ENCODE measurements at places on chromosomes 7 and 10.

DNA sequence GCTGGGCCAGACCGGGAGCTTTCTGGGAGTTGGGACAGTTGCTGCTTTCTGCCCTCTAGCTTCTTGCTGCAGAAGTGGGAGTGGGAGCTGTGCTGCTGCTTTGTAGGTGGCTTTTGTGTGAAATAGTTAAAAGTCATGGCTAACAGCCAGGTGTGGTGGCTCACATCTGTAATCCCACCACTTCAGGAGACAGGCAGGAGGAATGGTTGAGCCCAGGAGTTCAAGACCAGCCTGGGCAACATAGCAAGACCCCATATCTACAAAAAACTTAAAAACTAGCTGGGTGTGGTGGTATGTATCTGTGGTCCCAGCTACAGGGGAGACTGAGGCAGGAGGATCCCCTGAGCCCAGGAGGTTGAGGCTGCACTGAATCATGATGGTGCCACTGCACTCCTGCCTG lies 13.7 kb downstream of the TACR2 start:
- no peak for DNase-seq

- no peak for DNase-seq
Observed at GRCh38 chr10:126930883-126931503, 25.8 kb downstream of the DOCK1 start.

DNA sequence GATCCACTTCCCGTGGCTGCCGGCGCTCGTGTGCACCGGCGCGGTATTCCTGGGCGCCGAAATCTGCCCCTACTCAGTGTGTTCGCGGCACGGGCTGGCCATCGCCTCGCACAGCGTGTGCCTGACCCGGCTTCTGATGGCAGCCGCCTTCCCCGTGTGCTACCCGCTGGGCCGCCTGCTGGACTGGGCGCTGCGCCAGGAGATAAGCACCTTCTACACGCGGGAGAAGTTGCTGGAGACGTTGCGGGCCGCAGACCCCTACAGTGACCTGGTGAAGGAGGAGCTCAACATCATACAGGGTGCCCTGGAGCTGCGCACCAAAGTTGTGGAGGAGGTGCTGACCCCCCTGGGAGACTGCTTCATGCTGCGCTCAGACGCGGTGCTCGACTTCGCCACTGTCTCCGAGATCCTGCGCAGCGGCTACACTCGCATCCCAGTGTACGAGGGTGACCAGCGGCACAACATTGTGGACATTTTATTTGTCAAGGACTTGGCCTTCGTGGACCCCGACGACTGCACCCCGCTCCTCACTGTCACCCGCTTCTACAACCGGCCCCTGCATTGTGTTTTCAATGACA lies 1.3 kb downstream of the CNNM1 start:
- DNase-seq: no peak

DNA sequence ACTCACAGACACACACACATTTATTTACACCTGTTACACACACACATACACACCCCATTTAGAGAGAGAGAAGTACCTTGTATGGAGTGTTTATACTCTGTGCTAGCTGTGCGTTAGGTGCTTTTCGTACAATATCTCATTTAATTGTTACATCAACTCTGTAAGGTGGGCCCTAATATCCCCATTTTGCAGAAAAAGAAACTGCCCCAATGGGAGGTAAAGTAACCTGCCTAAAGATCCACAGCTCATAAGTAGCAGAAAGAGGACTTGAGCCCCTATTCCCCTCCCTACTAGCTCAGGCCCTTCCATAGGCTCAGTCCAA lies 23.8 kb upstream of the RBM20 start:
- no peak for DNase-seq

DNA sequence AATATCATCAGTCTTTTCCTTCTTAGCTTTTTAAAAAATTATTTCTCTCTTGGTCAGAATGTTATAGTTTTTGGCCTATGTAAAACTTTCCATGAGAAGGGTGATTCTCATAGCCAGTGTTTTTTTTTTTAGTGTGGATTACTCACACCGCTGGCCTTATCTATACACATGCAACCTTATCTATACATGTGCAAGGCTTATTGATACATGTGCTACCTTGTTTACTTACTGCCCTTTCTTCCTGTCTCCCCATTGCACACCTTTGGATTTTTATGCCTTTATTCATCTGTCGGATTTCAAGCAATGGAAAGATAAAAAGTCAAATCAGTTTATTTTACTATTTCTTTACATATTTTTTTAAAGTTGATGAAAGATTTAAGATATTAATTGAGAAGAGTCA lies 660.0 kb upstream of the FZD8 start:
- no peak for DNase-seq

GRCh38 chr10:107971411-107971810 lies 806.9 kb upstream of the SORCS1 start:
- no peak for DNase-seq

GRCh38 chr7:29386196-29386765 lies 177.4 kb upstream of the PRR15 start:
- DNase-seq: no peak

GRCh38 chr10:114767101-114767985 lies 54.2 kb upstream of the FHIP2A start:
- no peak for DNase-seq

- DNase-seq: no peak
Observed at GRCh38 chr7:138935465-138936011, 45.7 kb downstream of the KIAA1549 start.

- no peak for DNase-seq
Observed at GRCh38 chr7:113715981-113716856, 202.6 kb downstream of the PPP1R3A start.

GRCh38 chr7:81790686-81791085 lies 20.8 kb upstream of the HGF start:
- DNase-seq: no peak

DNA sequence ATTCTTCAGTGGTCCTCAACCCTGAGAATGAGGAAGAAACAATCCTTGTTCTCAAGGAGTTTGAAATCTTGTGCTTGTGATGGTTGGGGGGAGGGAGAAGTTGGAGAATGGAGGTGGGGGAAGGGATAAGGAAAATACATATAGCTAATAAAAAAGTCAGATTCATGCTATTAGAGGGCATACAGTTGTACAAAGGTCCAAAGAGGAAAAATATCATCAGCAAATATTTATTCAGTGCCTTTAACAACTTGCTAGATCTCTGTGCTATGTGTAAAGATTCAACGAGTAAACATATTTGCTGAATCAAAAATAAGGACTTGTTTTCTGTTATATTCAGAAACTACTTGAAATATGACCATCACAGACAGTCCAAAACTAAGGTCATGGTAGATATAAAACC lies 114.4 kb downstream of the HIBADH start:
- DNase-seq: no peak

GRCh38 chr7:9691286-9691685 lies 1257.9 kb downstream of the NXPH1 start:
- no peak for DNase-seq

DNA sequence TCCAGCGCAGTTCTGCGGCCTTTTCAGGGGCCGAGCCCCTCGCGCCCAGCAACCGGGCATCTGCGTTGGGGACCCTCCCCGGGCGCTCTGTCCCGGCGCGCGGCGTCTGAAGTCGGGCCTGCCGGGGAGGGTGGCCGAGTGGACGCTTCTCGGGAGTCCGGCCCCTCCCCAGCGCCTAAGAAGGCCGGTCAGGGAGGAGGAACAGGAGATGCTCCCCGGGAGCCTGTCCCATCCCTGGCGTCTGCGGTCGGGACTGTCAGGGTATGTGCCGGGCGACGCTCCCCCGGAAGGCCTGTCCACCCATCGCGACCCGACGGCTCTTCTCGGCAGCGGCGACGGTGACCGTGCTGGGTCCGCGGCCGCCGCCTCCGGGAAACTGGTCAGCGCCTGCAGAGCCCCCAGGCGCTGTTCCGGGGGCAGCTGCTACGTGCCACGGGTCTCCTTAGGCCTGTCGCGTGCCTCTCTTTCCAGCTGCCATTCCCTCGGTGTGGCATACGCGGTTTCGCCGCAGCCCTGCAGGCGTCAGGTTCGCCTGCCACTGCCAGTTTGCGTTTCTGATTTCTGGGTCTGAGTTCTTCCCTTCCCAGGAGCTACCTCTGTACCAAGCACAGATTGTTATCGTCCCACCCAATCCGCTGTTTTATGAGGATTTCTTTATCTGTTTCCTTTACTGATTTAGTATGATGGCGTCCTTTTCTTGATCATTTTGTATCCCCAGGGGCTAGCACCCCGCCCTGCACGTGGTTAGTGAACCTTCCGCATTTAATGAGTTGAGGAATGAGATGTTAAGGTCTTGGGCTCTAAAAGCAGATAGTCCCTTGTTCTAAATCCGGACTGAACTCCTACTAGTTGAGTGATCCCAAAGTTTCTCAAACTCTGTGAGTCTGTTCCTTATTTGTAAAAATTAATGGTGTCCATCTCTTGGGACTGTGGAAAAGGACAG lies 782 bp downstream of the IFIT5 start:
- no peak for DNase-seq

DNA sequence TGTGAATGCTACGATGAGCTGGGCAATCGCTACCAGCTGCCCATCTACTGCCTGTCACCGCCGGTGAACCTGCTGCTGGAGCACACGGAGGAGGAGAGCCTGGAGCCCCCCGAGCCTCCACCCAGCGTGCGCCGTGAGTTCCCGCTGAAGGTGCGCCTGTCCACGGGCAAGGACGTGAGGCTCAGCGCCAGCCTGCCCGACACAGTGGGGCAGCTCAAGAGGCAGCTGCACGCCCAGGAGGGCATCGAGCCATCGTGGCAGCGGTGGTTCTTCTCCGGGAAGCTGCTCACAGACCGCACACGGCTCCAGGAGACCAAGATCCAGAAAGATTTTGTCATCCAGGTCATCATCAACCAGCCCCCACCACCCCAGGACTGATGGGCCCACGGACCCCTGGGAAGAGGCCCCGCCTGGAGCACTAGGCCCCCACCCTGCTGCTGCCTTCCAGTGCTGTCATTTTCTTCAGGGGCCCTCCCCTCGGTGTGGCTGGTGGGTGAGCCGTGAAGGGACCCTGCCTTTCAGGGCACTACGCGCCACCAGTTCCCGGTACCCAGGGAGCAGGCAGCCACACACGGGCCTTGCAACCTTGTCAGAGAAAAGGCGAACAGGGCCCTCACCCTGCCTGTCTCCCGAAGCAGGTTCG lies 2.3 kb upstream of the ANKRD2 start:
- no peak for DNase-seq

DNA sequence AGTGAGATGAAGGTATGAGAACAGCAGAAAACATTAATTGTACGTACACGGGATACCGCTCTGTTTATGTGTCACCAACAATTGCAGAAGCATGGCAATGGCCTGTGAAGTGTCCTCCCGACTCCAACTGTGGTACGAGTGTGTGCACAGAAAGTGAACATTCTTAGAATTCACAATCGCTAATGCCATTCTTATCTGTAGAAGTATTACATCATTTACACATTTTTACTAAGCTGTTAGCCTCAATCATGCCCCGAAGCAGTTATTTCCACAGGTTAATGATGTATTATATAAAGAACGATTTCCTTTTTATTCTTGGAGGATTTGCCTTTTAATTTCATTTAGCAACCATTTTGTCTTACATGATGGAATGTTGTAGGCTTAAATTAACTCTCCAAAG lies 103.4 kb downstream of the EVX1 start:
- no peak for DNase-seq

- DNase-seq: peak; percentile 77
Observed at GRCh38 chr7:106071999-106072714, 40.0 kb downstream of the SYPL1 start.

DNA sequence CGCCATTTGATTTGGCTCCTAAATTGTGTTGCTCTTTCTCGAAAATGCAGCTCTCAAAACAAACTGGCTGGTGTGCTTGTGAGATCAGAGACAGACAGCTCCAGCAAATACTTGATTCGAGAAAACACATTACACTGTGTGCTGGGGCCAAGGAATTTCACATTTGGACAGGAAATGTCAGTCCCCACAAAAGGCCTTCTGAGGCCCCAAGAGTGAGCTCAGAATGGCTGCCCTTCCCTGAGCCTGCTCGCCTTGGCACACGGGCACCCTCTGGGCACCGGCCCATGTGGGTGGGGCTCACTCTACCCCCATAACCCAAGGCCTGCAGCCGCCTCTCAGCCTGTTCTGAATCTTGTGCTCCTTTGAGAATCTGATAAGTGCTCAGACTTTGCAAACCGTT lies 13.9 kb upstream of the HSPA12A start:
- no peak for DNase-seq

DNA sequence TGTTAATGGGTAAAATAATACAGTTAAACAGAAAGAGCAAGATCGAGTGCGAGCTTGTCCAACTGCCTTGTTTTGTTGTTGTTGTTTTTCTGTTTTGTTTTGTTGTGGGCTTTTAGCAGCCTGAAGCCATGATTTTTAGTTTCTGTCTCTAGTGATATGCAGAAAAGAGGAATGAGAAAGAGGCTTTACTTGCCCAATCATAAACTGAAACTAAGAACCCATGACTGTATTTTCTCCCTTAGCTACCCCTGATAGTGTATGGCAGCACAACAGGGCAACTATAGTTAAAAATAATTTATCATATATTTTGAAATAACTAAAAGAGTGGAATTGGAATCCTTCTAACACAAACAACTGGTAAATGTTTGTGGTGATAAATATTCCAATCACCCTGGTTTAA lies 493.9 kb downstream of the GLRX3 start:
- no peak for DNase-seq

DNA sequence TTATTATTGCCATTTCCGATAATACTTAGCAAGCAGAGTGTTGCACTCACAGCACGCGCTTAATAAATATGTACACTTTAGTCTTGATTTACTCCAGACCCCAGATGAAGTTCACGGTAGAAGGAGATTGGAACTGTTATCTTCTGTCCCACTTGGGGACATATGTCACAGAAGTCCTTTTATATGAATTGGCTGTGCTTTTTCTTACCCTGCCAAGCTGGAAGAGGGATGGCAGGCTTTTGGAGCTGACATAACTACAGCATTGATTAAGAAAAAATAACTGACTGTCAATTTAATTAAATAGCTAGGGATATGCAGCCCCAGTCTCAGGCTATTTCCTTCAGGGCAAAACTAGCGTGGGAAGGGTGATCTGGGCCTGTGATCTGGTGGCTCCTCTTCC lies 182.2 kb downstream of the SH2D4B start:
- no peak for DNase-seq

DNA sequence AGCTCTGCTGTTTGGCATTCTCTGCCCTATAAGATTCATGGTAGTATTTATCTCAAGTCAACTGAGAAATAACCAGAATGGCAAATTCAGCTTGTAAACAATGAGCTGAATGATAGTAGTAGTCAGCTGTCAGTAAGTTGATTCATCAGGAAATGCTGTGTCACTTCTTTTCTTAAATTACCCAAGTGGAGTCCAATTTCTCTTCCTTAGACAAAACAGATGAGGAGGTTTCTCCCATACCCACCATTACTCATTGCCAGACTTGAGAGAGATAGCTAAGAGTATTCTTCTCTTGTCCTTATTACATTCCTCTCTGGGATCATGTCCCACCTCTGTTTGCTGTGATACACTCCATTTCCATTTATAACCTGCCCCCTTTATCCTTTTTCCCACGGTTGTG lies 159.8 kb upstream of the STEAP1 start:
- no peak for DNase-seq

DNA sequence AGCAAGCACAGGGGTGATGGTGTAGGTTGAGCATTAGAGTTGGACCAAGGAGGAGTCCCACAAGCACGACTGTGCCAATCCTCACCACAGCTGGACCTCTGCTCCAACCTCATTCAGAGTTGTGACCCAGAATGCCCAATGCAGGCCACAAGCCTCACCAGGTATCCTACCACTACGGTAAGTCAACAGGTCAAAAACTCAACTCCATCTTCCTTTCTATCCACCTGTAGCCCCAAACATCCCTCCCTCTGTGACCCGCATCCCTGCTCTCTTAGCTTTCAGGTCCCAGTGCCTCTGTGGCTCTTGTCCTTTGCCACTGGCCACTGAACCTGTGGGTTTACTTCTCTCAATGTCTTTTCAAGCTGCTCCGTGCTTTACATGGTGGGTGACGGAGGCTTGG lies 112.8 kb downstream of the PIP4K2A start:
- DNase-seq: no peak
